ENCODE measurements at places on chromosomes 5 and 9.

DNA sequence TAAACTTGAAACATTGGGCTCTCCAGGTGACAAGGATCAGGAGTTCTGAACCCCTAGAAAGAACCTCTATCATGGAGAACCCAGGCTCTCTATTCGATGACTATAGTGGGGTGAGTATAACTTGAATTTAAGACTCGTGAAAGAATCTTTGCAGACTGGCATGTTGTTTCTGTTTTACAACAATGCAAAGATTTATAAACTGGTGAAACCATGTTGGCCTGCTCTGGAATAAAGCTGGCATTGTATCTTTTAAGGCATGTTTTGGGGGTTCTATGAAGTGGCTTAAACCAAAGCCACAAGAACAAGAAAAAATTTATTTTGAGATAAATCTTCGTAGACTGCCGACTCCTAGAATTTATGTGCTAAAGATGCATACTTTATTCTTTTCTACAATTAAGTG is 9.8 kb upstream of the GDNF start:
- no peak for DNase-seq

DNA sequence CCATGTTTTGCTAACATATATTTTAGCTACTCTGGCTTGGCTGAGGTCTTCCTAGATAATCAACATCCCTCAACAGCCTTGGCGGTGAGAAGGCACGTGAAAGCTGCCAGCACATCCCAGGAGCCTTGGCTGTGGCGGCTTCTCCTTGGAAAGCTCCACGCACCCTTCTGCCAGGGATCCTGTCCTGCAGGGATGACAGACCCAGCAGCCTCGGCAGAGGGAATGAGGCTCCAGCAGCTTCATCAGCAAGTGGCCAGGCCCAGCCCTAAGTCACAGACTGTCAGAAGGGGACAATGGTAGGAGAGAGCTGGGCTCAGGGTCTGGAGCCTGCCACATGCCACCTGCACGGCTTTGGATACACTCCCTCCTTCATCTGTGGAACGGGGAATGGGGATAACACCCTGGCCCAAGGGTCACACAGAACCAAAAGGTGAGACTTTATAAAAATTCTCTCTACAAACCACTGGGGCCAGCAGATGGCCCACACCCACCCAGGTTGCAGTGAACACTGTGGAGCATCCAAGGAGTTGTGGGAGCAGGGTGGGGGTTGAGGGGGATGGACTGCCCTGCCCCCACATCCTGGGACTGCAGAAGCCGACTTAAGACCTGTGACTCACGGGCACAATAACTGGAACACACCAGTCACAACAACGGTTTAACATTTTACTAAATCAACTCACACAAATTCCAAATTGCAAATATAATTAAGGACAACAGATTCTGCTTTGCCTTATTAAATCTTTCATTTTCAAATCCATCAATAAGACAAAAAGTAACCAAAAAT is 65.1 kb downstream of the MACROH2A1 start:
- DNase-seq: no peak

GRCh38 chr9:16552252-16552651 is 318.2 kb downstream of the BNC2 start:
- no peak for DNase-seq

- peak; percentile 72 for DNase-seq
Measured at GRCh38 chr5:165497707-165498106, 1992.3 kb downstream of the MAT2B start.

DNA sequence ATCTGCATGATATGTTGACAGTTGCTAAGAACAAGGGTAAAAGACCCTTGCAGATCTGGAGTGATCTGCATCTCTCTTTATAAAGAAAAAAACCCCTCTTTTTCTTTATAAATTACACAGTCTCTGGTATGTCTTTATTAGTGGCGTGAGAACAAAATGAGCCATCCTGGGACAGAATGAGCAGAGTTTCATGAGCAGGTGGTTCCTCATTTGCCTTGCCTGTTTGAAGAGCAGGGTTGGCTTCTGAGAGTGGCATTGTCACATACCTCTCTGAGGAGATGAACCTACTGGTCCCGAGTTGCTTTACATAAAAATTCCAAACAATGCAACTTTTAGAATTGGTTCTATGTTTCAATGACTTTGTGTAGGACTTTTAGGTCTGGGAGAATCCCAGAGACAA is 94.3 kb downstream of the INSYN2B start:
- DNase-seq: no peak

- no peak for DNase-seq
Measured at GRCh38 chr5:96432216-96433065, 607 bp downstream of the PCSK1 start.

DNA sequence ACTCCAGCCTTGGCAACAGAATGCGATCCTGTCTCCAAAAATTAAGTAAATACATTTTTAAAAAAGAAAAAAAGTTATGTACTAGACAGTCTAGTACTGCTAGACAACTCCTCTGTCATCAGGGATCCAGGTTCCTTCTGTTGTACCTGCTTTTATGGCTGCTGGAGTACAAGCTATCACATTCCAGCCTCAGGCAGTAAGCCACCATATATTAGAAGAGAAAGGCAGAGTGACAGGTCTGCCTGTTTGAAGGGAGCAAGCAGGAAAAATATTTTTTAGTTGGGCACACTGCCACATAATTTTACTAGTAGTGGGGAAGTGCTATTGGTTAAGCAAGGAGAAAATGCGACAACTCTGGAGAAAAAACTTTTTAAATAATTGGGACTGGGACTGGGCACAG is 10.9 kb downstream of the RPS6 start:
- DNase-seq: no peak

DNA sequence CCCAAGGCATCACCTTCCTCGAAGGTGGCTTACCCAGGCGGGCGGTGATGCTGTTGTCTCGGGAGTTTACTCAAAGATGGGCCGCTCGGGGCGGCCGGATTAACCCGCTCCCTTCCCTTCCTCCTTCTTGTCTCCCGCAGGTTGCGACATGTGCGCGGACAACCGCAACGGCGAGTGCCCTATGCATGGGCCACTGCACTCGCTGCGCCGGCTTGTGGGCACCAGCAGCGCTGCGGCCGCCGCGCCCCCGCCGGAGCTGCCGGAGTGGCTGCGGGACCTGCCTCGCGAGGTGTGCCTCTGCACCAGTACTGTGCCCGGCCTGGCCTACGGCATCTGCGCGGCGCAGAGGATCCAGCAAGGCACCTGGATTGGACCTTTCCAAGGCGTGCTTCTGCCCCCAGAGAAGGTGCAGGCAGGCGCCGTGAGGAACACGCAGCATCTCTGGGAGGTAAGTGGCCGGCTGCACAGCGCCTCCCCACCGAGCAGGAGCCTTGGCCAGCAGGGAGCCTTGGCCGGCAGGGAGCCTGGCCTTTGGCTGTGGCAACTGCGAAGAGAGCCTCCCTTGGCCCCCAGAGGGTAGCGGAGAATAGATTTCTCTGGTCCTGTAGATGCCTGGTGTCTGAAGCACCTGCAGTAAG is 10.6 kb downstream of the PRDM6 start:
- DNase-seq: no peak

DNA sequence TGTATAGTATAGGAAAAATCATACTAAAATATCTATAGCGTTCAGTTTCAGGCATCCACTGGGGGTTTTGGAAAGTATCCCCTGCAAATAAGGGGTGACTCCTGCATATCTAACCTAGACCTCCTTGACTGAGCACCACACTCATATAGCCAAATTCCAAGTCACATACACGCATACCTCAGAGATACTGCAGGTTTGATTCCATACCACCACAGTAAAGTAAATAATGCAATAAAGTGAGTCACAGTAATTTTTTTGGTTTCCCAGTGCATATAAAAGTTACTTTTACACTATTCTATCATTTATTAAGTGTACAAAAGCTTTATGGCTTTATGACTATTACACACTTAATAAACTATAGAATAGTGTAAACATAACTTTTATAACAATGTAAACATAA is 151.3 kb downstream of the CCDC192 start:
- no peak for DNase-seq

DNA sequence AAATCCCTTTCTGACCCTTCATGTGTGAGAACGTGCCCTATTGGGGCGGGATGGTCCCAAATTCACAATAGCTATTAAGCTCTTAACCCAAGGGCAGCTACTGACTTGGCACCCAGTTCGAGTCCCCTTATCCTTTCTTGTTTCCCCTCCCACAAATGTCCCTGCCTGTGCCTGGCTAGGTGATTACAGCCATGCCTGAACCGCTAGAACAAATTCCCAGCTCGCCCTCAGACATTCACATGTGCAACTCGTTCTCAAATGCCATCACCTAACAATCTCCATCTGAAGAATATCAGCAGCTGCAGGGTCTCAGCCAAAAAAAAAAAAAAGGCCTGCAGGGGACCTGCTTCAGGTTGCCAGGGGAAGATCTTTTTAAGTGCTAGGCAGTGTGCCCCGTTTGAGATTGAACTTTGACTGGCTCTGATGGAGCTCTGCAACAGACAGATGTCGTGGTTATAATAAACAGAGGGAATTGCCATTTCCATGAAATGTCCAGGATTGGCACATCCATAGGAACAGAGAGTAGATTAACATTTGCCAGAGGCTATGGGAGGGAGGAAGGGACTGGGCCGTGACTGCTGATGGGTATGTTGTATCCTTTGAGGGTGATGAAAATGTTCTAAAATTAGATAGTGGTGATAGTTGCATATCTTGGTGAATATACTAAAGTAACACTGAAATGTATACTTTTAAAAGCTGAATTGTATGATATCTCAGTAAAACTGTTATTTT is 347.2 kb upstream of the WWC1 start:
- no peak for DNase-seq

DNA sequence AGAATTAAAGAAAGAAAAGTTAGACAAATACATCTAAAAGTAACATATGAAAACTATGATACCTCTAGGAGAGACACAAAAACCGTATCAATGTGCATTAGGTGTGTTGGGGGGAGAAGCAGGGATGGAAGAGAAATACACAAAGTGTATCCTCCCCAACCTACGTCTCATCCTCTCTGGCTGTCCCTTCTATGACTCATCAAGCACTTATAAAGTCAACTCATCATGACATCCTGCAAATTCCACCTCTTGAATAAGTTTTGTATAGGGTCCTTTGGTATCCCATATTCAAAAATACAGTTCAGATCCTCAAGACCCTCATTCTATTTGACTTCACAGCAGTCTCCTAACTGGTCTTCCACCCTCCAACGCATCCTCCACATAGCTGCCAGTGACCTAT is 917.6 kb upstream of the DMAC1 start:
- no peak for DNase-seq

GRCh38 chr9:114451707-114452031 is 53.6 kb downstream of the WHRN start:
- no peak for DNase-seq

- DNase-seq: peak; percentile 91
Measured at GRCh38 chr5:92907938-92908606, 672.9 kb downstream of the NR2F1-AS1 start.

DNA sequence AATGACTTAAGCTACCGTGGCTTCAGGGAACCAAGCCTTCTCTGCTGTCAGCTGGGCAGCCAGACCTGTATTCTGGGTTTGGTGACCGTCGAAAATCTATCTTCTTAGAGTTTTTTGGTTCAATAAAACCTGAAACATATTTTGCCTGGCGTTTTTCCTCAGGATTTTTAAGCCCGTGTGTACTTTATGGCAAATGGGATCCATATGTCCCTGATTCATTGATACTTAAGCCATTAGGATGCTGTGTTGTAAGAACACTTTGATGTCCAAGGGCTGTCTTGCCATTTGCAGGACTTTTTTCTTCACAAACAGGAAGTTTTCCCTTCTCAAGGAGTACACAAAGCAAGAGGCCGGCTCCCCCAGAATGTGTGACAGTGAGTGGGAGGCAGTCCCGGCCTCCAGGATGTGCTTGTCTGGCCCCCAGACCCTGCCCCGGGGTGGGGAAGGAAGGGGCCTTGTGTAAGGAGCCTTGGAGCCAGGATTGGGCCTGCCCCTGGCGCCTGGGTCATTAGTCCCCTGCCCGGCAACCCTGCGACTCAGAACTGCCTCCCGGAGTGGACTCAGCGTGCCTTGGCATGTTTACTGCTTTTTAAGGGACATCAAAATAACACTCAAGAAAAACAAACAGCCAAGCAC is 83.4 kb upstream of the SMIM23 start:
- no peak for DNase-seq

GRCh38 chr5:28208356-28208755 is 1170.0 kb upstream of the CDH9 start:
- no peak for DNase-seq

DNA sequence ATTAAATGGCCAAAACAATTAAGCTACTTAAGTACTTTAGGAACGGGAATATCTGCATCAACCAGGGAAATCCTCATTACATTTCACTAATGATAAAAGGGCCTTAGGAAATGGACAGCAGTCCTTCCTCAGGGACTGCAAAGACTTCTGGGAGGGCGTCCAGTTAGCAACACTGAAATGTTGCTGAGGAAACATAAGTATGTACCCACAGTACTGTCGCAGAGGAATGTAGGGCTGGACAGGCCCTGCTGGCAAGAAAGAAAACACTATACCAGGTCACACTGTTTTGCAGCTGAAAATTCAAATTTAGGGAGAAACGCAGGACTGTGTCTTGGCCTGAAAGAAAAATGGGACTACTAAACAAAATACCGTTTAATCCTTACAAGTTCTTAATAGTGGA is 1.3 kb downstream of the C5orf15 start:
- no peak for DNase-seq

GRCh38 chr9:119078015-119078414 is 291.2 kb downstream of the BRINP1 start:
- no peak for DNase-seq

DNA sequence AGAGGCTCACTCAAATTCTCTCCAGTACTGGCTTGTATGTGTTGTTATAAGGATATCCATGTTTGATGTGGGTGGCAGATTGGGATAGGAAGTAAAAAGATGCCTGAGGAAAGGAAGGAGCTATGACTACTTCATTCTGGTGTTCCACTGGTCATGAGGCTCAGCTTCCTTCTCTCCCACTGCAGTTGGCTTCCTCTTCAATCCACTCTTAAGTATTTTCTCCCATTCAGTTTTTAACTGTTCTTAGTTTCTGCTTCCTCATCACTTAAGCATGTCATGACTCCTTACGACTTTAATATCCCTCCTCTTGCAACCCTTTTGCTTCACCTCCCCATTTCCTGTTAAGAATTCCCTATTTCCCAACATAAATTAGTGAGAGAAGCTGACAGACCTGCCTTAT is 81.1 kb downstream of the PJA2 start:
- no peak for DNase-seq

DNA sequence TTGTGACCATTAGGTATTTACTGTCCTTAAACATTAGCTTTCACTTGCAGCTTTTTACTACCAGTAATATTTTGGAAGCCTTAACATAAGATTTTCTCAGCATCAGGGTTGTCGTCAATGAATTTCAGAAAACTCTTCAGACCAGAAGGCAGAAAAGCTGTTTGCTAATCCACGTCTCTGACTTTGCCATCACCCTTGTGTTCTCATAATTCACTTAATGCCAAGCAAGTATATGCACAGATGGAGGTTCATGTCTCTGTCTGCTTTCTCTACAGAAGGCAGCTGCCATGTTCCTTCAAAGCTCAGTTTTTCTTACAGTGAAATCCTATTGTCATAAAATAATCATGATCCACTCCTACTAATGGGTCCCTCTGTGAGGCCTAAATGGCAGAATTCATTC is 37.7 kb upstream of the LRRC19 start:
- no peak for DNase-seq

GRCh38 chr5:69090158-69090557 is 3.7 kb upstream of the SLC30A5 start:
- no peak for DNase-seq

- no peak for DNase-seq
Measured at GRCh38 chr5:87300744-87301143, 33.1 kb downstream of the RASA1 start.
